ENCODE measurements at places on chromosomes 7 and 10.

- DNase-seq = no peak
These were observed 165.5 kb downstream of the MAGI2 start for GRCh38 chr7:79287981-79288380.

DNA sequence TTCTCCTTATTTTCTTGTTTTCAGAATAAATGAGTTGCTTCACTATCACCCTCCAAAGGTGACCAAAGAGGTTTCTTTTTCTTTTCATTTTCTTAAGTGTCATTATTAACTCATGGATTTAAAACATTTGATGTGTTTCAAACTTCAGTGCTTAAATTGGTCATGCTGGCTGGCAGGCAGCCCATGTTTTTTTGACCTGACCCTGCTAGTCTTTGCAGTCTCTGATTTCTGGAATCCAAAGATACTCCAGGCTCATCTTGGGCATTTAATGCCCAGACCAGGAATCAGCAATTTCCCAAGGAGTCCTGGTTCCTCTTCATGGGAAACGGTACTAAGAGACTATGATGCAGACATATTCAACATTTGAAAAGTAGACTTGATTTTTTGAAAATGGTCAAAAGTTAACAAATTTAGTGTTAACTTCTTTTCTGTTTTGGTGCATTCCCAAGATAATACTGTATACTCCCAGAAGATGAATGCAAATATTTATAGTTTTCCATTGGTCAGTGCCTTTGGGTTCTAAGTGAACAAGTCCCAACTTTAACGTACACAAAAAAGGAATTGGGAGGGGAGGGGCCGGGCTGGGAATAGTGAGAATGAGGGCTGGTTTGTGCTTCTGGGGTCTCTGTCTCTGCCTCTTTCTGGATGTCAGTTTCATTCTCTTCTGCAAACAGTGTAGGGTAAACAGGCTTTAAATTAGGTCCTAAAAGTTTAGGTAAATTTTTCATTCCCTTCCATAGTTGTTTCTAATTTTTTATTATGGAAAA, 19.8 kb downstream of the NUB1 start:
- no peak for DNase-seq

- DNase-seq = no peak
These were observed 17.4 kb upstream of the KIF5B start for GRCh38 chr10:32073659-32074058.

GRCh38 chr7:142865766-142866165, 10.9 kb downstream of the EPHB6 start:
- DNase-seq = no peak

DNA sequence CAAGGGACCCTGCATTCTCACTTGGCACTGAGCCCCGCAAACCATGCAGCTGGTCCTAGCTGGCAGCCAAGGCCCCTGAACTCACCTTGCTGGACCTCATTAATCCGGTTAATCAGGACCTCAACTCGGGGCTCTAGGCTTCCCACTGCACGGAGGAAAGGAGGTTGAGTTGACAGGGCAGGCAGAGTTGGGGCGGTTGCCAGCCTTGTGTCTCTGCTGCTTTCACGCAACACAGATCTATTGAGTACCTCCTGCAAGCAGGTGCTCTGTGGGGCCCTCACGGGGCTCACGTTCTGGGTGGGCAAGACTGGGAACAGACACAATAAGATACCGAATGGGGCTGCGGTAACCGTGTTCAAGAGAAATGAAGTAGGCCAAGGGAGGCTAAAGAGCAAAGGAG, 6.2 kb downstream of the SYCE1 start:
- DNase-seq = no peak

- DNase-seq = no peak
These were observed 210.7 kb downstream of the TRIL start for GRCh38 chr7:28747404-28747803.

DNA sequence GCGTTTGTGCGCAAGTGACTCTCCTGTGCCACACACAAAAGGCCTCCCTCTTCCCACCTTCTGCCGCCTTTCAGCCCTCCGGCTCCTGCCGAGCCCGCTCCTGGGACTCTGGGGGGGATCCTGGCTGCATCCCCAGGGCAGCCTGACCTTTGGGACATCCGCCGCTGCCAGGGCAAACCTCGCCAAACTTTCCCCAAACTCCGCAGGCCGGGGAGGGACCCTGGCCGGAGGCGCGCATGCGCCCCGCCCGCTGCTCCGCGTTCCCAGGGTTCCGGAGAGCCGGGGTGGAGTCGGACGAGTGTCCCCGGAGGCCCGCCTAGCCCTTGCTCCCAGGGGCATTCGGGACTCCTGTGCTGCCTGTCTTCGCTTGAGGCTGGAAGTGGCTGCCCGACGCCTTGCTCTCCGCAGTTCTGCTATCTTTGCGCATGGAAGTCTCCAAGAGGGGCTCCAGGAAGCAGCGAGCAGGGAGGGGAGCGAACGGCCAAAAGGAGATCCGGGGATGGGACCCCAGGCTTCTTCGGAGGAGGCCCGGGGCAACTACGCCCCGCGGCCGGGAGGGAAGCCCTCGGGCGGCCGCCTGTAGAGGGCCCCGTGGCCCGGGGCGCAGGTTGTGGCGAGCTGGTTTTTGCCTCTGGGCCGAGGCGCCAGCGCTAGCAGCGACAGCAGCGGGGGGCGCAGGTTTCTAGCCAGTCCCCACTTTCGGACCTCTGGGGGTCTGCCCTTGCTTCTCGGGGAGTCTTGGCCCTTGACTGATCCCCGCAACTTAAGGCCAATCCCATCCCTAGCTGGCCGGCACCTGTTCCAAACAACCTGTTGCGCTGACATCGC, 7.0 kb downstream of the PTF1A start:
- no peak for DNase-seq

DNA sequence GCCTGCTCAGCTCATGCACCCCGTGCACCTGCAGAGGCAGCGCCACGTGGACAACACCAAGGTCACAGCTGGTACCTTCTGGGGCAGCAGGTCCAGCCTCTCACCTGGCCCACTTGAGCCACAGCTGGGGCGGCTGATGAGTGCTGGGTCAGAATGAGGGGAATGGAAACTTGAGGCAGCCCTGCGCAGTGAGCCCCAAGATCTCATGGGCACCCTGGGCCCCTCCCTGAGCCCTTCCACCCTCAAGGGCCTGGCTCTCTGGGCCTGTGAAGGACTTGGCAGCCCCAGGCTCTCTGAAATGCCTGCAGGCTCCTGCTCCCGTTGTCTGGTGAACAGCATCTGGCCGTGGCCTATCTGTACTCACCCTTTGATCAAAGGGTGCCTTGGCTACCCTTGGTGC, 112.7 kb downstream of the TCERG1L start:
- no peak for DNase-seq

- no peak for DNase-seq
These were observed 256.9 kb upstream of the TPK1 start for GRCh38 chr7:145092766-145093165.

GRCh38 chr10:36236931-36237330, 594.8 kb upstream of the FZD8 start:
- DNase-seq = no peak

- no peak for DNase-seq
These were observed 104.2 kb downstream of the KIF20B start for GRCh38 chr10:89805599-89806013.

DNA sequence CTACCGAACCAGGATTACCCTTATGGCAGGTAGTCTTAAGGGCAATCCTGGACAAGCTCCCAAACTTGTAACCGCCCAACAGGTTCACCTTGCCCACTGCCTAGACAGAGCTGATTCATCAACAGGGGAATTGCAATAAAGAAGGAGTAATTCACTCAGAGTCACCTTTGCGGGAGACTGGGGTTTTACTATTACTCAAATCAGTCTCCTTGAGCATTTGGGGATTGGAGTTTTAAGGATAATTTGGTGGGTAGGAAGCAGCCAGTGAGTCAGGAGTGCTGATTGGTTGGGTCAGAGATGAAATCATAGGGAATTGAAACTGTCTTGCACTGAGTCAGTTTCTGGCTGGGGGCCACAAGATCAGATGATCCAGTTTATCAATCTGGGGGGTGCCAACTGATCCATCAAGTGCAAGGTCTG, 25.3 kb downstream of the HK1 start:
- DNase-seq = no peak

- no peak for DNase-seq
These were observed 57.9 kb upstream of the SYPL1 start for GRCh38 chr7:106169821-106170610.

DNA sequence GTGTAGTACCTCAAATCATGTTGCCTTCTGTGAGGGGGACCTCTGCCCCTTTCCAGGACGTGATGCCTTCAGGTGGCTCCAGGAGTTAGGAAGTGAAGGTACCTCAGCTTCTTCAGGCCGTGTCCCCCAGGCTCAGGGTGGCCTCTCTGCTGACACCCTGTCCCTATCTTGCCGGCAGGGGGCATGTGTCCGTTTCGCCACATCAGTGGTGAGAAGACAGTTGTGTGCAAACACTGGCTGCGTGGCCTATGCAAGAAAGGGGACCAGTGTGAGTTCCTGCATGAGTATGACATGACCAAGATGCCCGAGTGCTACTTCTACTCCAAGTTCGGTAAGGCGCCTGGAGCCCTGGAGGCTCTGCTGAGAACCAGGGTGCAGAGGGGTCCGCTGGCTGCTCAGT, 9.2 kb downstream of the CPSF4 start:
- DNase-seq = no peak

DNA sequence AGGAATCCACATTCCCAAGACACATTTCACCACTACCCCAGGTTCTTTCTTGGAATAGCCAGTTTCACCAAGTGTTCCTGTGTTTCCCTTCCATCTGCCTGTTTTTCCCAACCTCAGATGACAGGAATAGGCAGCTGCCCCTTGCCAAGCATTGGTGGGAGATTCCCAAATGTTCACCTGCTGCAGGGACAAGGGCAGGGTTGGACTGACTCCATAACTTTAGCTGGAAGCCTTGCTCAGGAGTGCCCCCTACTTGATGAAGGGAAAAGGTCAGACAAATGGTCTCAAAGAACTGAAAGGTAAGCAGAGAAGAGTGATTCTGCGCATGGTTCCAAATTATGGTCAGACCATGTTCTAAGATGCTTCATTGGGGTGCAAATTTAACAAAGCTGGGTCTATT, 45.1 kb upstream of the LYZL1 start:
- DNase-seq = no peak

DNA sequence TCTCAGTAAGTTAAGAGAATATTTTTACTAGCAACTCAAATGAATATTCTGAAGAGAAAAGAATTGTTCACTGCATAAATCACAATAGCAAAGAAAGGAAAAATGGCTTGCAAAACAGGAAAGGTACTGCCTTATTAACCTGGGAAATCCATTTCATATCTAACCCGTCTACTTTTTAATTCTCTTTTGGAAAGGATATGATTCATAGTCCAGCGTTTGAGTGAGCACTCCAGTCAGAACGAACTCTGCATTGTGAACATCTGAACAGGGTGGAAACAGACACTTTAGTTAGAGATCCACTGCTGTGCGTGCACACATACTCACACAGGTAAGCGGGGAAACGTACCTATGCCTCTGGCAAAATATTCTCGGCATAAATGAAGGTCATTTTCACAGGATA, 56.8 kb downstream of the PAXIP1 start:
- no peak for DNase-seq

- DNase-seq = no peak
These were observed 220.8 kb downstream of the ARHGAP21 start for GRCh38 chr10:24502801-24503460.

GRCh38 chr7:786472-787255, 45.6 kb upstream of the SUN1 start:
- no peak for DNase-seq

GRCh38 chr7:120609136-120609753, 248.7 kb downstream of the TSPAN12 start:
- no peak for DNase-seq

DNA sequence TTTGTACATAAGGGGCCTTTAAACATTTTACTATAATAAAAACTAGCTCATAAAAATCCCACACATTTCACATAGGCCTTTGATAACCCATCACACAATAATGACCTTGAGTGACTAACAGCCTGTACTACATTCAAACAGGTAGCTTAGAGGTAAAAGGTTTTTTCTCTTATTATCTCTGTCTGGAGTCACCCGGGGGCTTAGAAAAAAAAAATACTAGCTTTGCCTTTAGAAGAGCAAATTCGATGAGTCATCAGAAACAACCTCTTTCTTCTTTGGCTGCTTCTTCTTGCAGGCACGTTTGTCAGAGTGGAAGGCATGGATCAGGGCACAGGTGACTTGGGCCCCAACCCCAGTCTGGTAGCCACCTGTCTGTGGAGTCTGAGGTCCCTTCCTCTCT, 43.4 kb upstream of the ADO start:
- no peak for DNase-seq

DNA sequence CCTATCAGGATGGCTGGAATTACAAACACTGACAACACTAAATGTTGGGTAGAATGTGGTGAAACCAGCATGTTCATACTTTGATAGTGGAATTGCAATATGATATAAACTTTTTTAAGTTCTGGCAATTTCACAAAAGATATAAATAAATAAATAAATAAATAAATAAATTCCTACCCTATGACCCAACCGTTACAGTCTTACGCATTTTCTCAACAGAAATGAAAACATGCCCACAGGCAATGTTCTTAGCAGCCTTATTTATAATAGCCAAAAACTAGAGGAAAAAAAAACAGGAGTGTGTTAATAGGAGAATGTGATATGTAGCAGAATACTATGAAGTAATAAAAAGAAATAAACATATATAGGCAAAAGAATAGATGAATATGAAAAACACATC, 318.9 kb downstream of the IPMK start:
- no peak for DNase-seq

DNA sequence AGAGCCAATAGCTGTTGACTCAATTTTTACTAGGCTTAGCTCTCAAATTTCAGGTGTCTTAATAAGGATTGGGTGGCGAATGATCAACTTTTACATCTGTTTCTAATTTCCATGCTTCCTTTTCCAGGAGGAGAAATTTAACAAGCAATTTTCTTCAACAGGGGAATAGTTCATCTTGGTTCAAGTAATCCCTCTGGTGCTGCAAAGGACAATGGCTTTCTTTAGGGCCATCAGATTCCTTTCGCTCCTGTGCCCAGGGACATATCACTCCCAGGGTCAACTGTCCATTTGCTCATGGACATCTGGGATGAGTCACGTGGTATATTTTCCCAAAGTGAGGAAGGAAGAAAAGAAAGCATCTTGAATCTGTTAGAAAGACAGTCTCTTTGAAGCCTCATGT, 313.3 kb downstream of the FRMD4A start:
- DNase-seq = peak; percentile 40

- no peak for DNase-seq
These were observed 36.7 kb downstream of the IRF5 start for GRCh38 chr7:128974241-128974934.

- DNase-seq = no peak
These were observed 91.2 kb downstream of the KAT6B start for GRCh38 chr10:74917481-74918077.

- no peak for DNase-seq
These were observed 63.0 kb downstream of the ABRAXAS2 start for GRCh38 chr10:124864421-124865193.

DNA sequence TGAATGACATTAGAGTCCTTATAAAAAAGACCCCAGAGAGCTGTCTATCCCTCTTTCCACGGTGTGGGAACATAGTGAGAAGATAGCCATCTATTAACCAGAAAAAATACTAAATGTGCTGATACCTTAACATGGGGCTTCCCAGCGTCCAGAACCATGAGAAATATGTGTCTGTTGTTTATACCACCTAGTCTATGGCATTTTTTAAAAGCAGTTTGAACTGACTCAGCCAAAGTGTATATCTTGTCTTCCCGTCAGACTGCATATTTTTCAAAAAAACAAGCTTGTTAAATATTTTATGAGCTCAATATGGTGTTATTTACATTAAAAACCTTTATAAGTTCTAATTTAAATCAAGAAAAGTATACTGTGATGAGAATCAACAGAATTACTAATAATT, 255.3 kb downstream of the HGF start:
- no peak for DNase-seq

GRCh38 chr10:47101807-47102206, 190.6 kb downstream of the PTPN20 start:
- no peak for DNase-seq

GRCh38 chr7:47901542-47901941, 46.7 kb downstream of the PKD1L1 start:
- no peak for DNase-seq

All from AG04449 (cell line).